NCI-H1436 (cell line): ENCODE measurements at places on chromosomes 16 and 17.
A peak's percentile ranks its signal among the peaks of the same experiment; 100 is the strongest.

DNA sequence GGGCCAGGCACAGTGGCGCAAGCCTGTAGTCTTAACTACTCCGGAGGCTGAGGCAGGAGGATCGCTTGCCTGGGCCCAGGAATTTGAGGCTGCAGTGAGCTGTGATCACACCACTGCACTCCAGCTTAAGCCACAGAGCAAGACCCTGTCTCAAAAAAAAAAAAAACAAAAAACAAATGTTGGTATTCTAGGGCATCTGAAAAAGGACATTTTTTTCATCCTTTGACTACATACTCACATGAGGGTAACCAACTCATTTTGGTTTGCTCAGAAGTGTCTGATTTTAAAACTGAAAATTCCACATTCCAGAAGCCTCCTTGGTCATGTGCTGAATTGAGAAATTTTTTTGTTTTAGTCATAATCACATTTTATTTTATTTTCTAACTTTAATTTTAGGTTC is 12.7 kb upstream of the C16orf82 start:
- no peak for DNase-seq

DNA sequence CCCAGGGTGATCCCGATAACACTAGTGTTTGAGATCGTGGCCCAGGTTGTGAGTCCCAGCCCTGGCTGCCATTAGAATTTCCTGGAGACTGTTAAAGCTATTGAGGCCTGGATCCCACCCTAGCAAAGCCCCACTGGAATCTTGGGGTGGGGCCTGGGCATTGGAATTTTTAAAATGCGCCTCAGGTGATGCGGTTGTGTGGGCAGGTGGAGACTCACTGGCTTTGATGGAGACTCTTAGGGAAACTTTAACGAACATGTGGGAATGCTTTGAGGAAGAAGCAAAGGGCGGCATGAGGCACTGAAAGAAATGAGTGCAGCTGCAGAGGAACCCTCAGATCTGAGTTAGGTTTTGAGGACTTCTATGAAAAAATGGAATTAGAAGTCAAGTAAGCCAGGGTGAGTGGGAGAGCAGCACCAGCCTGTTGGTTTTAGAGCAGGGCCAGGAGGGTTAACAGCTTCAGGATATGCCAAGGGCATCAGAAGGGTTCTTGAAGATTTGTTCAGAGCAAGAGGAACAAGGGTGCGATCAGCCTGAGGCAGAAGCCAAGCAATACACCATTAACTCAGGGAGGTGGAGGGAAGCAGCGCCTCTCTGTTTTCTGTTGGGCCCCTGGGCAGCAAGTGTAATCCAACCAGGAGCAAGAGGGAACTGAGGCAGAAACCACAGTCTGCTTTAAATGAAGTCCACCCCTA is 42.5 kb downstream of the KSR1 start:
- DNase-seq = no peak

- DNase-seq = no peak
Observed at GRCh38 chr16:62832214-62832613, 796.0 kb upstream of the CDH8 start.

DNA sequence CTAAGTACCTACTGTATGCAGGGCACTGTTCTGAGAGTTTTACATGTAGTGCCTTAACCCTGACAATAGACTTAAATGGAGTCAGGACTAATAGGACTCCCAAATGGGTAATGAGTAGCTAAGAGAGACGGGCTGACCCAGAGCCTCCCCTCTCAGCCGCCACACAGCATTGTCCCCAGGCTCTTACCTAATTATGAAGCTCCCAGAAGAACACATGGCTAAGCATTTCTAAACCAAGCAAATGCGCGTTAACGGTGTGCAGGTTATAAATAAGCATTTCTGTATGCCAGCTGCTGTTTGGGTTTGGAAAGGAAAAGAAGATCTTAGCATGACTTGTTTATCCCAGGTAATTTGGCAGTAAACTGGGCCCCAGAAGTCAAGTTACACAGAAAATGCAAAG is 14.3 kb downstream of the KATNIP start:
- peak; percentile 3 for DNase-seq

DNA sequence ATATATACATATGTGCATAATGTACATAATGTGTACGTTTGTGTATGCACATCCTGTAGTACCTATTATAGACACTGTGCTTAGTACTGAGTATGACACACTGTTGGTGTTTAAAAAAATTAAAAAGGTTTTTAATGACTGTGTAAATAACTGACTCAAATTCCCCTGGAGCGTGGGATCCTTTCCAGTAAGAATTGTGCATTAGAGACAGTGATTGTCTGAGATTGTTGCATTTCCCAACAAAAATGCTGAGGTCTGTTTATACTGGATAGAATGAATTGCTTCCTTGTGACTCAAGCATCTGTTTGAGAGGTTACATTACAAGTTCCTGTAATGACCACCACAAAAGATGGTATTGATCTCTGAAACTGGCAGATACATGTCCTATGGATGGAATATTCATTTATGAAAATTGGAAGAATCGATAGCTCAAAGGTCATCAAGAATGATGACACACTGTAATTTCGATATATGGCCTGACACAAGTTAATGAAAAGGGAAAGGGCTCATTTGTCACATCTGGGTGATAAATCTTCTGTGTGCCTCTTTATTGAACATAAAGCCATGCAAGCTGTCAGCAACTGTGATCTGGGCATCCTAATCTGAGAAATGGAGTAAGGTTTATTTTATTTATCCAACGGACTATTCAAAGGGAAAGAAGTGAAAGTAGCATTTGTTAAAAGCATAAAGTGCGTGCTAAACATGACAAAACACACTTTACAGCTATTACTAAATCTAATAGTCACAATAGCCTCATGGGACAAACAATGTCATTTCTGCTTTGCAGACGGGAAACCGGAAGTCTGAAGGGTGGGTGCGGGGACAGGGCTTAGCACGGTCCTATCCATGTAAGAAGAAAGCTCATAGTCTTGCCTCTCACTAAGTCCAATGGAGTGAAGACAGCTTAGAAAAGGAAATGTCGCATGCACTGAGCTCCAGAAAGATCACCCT is 228.8 kb downstream of the CDH11 start:
- no peak for DNase-seq

DNA sequence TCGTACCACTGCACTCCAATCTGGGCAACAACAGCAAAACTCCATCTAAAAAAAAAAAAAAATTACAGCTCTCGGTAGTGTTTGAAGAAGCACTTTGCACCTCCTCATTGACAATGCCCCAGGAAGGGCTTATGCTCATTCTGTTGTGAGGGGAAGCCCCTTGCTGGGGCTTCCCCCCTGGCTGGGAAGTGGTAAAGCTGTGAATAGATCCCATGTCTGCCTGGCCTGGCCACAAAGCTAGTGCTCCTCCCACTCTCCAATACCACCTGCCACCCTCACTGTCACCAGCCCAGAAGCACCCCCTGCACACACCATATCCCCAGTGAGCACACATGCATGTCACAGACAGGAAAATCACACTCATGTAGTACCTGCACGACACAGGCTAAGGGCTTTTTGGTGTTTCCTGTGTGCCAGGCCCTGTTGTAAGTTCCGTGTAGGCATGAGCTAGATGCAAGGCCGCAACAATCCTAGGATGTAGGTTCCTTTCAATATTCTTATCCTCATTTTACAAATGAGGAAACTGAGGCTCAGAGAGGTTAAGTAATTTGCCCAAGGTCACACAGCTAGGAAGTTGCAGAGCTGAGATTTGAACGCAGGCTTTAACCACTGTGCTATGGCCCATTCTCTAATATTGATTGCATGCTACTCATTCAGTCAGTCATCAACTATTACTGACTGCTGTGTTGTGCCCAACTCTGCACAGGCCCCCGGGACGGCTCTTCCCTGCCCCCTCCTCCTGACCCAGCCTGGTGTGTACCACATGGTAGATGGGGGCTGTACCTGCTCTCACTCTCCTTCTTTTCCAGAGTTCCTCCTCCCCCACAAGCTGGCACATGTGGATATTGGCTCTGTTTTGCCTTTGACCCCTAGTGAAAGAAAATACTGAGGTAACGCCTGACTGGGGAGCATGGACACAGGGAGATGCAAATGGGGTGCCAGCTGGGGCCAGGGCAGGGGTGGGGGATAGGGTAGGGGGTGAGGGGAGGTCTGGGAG is 11.9 kb upstream of the COL1A1 start:
- no peak for DNase-seq

GRCh38 chr17:19935169-19935568 is 42.5 kb downstream of the AKAP10 start:
- no peak for DNase-seq

GRCh38 chr16:66610111-66610820 is 5.8 kb downstream of the CMTM3 start:
- DNase-seq = no peak

- DNase-seq = no peak
Observed at GRCh38 chr17:68909066-68909465, 46.1 kb downstream of the ABCA8 start.

DNA sequence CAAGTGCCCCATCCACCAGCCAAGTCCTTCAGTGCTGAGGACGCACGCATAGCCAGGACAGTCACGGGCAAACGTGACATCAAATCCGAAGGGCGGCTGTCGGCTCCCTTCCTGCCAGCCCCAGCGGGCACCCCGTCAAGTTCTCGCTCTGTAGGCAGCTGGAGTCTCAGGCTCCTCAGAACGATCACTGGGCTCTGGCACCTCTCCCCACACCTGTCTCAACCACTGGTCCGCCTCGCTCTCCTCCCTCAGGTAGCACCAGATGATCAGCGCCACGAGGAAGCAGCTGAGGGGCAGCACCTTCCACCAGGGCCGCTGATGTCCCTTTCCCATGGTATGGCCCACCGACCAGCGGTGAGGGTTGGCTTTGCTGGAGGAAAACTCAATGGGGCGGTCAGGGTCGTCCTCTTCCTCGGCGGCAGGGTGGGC is 422 bp downstream of the UQCC4 start:
- DNase-seq = no peak

- DNase-seq = no peak
Observed at GRCh38 chr17:17561408-17562145, 29.9 kb downstream of the PEMT start.

GRCh38 chr17:43438626-43439025 is 39.8 kb downstream of the ARL4D start:
- DNase-seq = peak; percentile 56

DNA sequence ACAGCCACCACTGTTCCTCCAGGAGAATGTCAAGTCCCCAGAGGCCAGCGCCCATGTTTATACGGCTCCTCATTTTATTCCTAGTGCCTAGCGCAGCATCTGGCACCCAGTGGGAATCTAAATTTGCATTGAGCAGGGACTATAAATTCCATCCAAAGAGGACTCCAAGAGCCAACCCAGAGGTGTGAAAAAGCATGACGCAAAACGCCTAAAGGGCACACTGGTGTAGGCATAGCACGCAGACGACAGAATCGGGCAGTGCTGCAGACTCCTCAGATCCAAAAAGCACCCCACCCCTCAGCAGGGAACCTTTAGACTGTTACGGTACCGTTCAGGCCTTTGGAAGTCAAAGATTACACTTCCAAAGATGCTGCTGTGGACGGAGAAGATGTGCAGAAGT is 19.5 kb downstream of the TEKT5 start:
- no peak for DNase-seq

GRCh38 chr17:82228842-82229697 is at the start of gene SLC16A3:
Gene SLC16A3 (plus strand): TSS chr17:82229042. CDS start chr17:82236009, 6,967 bp downstream.
- DNase-seq = peak; percentile 59

DNA sequence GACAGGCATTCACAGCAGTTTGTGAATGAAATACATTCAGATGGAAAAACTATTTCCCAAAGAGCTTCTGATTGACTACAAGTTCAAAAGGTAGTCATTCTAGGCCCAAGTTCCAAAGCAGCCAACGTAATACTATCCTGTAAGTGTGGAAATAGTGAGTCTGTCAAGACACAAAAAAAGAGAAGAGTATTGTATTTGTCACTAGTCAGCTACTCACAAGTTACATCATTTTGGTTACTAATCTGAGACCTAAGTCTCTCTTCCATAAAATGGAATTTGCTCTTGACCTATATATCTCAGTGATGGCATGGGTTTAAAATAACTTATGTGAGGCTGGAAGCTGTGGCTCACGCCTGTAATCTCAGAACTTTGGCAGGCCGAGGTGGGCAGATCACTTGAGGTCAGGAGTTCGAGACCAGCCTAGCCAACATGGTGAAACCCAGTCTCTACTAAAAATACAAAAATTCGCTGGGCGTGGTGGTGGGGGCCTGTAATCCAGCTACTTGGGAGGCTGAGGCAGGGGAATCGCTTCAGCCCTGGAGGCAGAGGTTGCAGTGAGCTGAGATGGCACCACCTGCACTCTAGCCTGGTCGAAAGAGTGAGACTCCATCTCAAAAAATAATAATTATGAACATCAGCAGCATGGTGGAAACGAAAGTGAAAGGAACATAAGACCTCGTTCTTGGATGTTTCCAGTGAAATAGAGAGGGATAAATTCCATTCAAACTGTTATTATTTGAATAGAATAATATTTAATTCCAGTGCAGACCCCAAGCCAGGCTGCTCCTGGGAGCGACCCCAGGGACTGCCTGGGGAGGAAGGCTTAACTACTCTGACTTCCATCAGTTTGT is 2.9 kb downstream of the CMC2 start:
- DNase-seq = no peak

- DNase-seq = no peak
Observed at GRCh38 chr17:40576113-40576740, 11.0 kb upstream of the CCR7 start.

DNA sequence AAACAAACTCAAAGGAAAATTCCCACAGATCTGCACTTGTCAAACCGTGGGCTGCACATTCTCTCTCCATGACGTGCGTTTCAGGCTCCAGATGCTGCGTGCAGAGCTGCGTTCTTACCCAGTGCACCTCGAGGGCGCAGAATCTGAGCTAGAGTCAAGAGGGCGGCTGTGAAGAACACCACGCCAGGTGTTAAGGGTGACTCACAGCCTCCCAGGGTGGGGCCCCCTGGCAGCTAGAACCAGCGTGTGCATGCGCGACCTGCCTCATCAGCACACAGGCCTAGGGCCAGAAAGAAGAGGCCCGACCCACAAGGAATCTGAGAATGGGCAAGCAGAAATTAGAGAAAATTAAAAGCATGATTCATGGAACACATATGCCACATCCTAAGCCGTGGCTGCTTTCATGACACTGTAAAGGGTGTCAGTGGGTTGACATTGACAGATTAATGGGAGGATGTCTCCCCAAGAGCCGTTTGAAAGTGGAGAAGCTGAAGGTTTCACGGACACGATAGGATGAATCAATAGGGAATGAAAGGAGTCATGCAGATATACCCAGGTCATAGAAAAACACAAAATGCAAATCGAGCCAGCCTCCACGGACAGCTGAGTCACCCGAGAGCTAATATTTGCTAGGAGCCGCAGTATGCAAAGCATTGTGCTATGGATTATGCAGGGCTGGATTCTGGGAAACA is 29.0 kb downstream of the MARCHF10 start:
- peak; percentile 89 for DNase-seq

- no peak for DNase-seq
Observed at GRCh38 chr17:29100296-29100695, 57.4 kb downstream of the PIPOX start.
